C1 segment of cervical spinal cord (tissue), 14 donors: ENCODE measurements at places on chromosomes 13 and 19.

DNA sequence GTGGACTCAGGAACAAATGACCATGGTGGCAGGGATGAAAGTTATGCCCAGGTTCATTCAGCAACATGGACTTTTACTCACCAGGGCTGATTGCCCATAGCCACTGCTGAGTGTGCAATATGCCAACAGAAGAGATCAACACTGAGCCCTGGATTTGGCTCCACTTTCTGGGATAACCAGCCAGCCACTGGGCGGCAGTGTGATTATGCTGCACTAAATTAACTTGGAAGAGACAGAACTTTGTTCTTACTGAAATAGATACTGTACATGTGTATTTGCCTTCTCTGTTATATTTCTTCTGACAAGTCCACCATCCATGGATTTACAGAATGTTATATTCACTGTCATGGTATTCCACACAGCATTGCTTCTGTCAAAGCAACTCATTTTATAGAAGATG, 257.4 kb downstream of the TDRD3 start:
- no peak for DNase-seq

- no peak for DNase-seq
These were observed 811.6 kb upstream of the ARGLU1 start for GRCh38 chr13:107379407-107380155.

GRCh38 chr13:29953542-29953941, 103.1 kb upstream of the UBL3 start:
- no peak for DNase-seq

GRCh38 chr19:48967346-48968178, 2.5 kb downstream of the FTL start:
- peak; percentile 22 for DNase-seq

GRCh38 chr19:36128392-36128736, 11.5 kb upstream of the CAPNS1 start:
- DNase-seq = no peak

DNA sequence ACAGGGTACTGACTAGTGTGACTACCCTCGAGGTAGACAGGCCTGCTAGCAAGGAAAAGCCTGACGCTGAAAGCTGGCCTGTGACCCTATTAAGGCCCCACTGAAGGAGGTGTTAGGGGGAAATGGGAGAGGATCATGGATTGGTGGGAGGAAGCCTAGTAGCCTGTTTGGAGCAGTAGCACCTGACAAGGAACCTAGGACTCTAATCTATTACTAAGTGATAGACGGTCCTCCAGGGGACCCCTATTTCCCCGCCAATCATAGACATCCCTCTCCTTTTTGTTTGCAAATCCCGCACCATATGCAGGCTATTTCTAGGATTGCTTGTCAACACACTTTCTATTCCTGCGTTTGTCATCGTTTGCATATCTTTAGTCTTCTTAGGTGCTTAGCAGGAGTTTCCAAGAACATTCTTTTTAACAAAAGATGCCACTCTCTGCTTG, 1338.8 kb upstream of the MIR17HG start:
- DNase-seq = no peak

GRCh38 chr19:37855098-37855497, 51.3 kb downstream of the WDR87 start:
- peak; percentile 41 for DNase-seq

- no peak for DNase-seq
These were observed 121.6 kb downstream of the KDM4B start for GRCh38 chr19:5090465-5091017.

- no peak for DNase-seq
These were observed 656.8 kb downstream of the SLITRK6 start for GRCh38 chr13:85142351-85142927.

DNA sequence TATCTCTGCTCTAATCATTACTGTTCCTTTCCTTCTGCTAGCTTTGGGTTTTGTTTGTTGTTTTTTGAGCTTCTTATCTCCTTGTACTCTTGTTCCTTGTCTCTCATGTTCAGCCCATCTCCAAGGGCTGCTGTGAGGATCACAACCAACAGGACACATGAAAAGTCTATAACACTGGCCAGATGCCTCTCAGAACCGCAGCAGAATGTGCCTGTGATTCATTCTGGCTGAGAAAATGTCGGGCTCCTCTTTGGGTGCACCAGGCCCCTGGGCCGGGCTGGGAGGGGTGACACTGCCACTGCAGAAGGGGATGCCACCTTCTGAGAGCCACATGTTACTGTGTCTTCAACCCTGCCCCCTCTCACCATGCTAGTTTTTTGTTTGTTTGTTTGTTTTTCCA, 48.0 kb downstream of the GGACT start:
- no peak for DNase-seq

DNA sequence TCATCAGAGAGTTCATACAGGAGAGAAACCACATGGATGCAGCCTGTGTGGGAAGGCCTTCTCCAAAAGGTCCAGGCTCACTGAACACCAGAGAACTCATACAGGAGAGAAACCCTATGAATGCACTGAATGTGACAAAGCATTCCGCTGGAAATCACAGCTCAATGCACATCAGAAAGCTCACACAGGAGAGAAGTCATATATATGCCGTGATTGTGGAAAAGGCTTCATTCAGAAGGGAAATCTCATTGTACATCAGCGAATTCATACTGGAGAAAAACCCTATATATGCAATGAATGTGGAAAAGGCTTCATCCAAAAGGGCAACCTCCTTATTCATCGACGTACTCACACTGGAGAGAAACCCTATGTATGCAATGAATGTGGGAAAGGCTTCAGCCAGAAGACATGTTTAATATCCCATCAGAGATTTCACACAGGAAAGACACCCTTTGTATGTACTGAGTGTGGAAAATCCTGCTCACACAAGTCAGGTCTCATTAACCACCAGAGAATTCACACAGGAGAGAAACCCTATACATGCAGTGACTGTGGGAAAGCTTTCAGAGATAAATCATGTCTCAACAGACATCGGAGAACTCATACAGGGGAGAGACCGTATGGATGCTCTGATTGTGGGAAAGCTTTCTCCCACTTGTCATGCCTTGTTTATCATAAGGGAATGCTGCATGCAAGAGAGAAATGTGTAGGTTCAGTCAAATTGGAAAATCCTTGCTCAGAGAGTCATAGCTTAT, 17.7 kb downstream of the ZNF613 start:
- no peak for DNase-seq
